ENCODE measurements at places on chromosomes 12 and 14. TPM values are rescaled to one million over a fixed set of nuclear protein-coding genes. Genes with fewer than 3 reads are reported as not detected.

- DNase-seq: no peak
Observed at GRCh38 chr12:89350630-89351488, 1.4 kb downstream of the DUSP6 start.

DNA sequence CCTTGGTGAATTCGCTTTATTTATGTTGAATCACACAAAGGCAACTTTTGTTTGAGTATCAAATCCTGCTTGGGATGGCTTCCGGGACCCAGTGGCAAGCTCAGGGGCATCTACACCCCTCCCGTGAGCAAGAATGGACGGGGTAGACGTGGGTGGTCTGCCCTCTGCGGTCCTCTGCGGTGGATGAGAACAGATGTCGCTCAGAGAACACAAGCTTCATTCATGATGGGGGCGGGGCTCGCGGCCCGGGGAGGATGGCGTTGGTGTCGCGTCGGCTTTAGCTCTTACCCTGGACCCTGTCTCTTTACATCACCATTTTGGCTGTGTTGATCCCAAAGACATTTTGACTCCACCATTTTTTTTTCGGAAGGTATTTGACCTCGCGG lies 158.5 kb upstream of the RTL1 start:
- peak; percentile 17 for DNase-seq

GRCh38 chr12:72135021-72135301 lies 137.2 kb upstream of the TRHDE start:
- no peak for DNase-seq

DNA sequence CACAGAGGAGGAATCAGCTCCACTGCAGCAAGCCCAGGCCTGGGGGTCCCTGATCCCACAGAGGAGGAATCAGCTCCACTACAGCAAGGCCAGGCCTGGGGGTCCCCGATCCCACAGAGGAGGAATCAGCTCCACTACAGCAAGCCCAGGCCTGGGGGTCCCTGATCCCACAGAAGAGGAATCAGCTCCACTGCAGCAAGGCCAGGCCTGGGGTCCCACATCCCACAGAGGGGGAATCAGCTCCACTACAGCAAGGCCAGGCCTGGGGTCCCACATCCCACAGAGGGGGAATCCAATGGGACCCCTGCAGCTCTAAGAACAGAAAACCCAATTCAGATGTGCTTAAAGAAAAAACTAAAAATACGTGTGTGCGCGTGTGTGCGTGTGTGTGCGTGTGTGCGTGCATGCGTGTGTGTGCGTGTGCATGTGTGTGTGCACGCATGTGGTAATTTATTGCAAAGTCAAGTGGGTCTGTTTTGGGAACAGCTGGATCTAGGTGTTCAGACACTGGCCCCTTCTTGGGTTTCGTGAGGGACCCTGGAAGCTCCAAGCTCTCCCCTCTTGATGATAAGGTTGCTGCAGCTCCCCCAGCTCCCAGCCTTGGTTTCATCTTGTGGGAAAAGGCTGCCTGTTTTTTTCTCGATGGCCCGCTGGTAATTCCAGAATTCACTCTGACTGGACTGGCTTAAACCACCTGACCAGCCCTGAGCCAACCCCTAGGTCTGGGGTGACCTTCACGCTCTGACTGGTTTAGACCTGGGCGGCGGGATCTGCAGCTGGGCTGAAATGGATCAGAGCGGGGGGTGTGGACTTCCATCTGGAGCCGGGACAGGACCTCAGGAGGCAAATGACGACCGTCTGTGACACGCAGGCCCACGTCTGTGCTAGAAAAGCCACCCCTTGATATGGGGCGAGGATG lies 47.1 kb downstream of the GALNT9 start:
- no peak for DNase-seq

GDF3 gene
- total RNA-seq: 0.34 TPM

AICDA gene
- total RNA-seq: not detected

LHX5 gene
- 3.1 TPM for total RNA-seq

All from glutamatergic neuron (in vitro differentiated cells).